ENCODE measurements at places on chromosomes 11 and 22.

GRCh38 chr11:29781268-29781667 is 235.6 kb downstream of the KCNA4 start:
- no peak for DNase-seq

DNA sequence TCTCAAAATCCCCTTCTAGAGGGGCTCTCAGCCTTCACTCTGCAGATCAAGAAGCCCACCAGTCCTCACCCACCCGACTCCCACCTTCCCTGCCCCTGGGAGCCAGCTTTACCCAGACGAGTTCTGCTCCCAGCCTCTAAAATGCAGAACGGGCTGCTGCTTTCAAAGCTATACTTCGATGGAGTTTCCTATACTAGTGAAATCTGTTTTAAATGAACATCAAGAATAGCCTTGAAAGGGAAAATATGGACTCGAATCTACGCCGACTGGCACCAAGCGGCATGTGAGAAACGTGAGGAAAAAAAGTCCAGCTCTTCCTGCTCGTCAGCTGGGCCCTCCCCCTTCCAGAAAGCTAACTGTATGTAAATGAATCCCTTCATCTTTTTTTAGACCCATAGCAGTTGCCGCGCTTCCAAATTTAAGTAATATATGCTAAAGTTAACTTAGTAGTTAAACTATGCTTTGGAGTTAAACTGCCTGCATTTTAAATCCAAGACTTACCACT is 211.7 kb downstream of the NTM start:
- no peak for DNase-seq

DNA sequence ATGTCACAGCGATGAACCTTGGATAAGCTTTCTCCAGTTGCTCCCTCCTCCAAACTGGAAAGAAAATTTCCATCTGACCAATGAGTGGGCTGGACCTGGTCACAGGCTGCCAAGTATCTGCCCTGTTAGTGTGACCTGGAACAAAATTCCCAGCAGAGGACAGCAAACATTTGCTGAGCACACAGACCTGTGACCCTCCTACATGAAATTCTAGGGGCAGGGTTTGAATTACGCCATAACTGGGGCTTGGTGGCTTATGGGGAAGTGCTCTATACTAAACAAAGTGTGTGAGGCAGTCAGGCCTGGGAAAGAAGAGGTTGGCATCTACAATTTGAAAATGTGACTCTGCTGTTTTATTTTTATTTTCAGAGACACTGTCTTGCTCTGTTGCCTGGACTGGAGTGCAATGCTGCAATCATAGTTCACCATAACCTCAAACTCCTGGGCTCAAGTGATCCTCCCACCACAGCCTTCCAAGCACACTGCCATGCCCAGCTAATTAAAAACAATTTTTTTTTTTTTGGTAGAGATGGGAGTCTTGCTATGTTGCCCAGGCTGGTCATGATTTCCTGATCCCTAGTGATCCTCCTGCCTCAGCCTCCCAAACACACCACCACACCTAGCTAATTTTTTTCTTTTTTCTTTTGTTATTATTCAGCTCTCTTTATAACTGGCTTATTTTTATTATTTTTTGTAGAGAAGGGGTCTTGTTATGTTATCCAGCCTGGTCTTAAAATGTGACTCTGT is 13.6 kb upstream of the XBP1 start:
- DNase-seq, result no peak

DNA sequence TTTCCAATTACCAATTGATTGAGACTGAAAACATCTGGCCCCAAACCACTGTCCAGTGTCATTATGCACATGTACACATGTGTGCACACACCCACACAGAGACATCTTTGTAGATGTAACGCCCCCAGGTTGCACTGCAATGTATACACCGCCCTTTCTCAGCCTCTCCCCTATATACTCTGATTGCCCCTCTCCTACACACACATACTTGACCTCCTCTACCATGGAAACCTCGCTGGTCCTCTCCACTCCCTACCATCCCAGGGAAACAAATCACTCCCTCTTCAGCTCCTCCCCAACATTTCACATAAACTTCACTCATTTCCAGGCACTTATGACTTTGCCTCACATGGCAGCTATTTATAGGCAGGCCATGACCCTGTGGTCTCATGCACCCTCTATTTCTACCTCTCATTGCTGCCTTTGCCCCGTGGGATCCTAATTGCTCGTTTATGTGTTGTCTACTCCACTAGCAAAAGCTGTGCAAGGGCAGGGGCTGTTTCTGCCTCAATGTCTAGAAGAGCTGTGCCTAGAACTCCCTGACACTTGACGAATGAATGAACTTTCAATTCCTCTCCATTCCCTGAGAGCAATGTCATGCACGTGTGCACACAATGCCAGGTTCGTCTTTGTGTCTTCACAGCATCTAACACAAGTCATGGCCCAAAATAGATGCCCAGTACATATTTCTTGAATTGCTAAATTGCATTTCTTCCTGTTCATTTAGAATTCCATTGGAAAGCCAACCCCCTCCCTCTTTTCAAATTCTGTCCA is 10.0 kb upstream of the TMA7B start:
- no peak for DNase-seq

- no peak for DNase-seq
Measured at GRCh38 chr22:30294066-30294465, 4.8 kb upstream of the CASTOR1 start.

DNA sequence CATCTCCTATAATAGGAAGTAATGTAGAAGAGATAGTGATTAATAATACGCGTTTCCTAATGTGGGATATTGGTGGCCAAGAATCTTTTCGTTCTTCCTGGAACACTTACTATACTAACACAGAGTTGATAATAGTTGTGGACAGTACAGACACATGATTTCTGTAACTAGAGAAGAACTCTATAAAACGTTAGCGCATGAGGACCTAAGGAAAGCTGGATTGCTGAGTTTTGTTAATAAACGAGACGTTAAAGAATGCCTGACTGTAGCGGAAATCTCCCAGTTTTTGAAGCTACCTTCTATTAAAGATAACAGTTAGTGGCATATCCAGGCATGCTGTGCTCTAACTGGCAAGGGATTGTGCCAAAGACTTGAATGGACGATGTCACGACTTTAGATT is 83.3 kb downstream of the GGT1 start:
- no peak for DNase-seq

- no peak for DNase-seq
Measured at GRCh38 chr11:9858822-9859221, 194.9 kb downstream of the SWAP70 start.

GRCh38 chr11:3826721-3827120 is 14.0 kb downstream of the RHOG start:
- no peak for DNase-seq

GRCh38 chr22:49961005-49961600 is 531 bp downstream of the PIM3 start:
- DNase-seq, result peak; percentile 85

GRCh38 chr11:26571861-26572654 is at the start of gene MUC15:
TSS of gene MUC15 (minus strand) at chr11:26572263. CDS start at chr11:26567094, 5,169 bp downstream.
- DNase-seq, result no peak

GRCh38 chr11:132909021-132909606 is 623.2 kb downstream of the OPCML start:
- DNase-seq, result no peak

GRCh38 chr11:118607401-118608359 is at the start of gene PHLDB1:
TSS of gene PHLDB1 (plus strand) at chr11:118607615. CDS start at chr11:118613837, 6,222 bp downstream.
- peak; percentile 75 for DNase-seq

GRCh38 chr11:129323896-129324502 is 51.6 kb upstream of the BARX2 start:
- DNase-seq, result no peak

DNA sequence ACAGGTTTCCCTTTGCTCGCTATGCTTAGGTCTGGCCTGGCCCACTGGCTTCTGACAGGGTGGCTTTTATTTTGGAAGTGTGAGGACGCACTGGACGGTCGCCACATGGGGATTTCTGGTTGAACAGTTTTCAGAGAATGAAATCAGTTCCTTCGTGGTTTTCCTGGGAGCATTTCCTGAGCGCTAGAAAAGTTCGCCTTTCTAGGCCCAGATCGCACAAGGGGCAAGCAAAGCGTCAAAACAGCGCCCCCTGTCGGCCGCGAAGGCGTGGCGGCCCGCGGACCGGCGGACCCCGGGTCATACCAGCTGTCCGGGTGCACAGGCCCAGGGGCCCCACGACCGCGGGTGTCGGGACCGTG is 12.7 kb upstream of the CYP2R1 start:
- peak; percentile 83 for DNase-seq

DNA sequence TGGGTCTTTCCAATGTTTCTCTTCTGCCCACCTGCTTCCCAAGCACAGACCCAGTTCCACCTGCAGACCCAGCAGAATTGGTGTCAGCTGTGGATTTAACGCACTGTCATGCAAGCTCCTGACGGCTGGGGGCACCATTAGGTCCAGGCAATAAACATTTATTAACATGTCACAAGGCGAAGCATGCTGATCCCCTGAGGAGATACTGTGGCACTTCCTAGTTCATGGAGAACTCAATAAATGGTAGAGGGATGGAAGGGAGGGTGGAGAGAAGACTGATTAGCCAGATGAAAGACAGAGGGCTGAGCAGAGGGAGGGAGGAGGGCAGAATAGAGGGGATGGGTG is 68.3 kb upstream of the TSPAN18 start:
- DNase-seq, result peak; percentile 24

DNA sequence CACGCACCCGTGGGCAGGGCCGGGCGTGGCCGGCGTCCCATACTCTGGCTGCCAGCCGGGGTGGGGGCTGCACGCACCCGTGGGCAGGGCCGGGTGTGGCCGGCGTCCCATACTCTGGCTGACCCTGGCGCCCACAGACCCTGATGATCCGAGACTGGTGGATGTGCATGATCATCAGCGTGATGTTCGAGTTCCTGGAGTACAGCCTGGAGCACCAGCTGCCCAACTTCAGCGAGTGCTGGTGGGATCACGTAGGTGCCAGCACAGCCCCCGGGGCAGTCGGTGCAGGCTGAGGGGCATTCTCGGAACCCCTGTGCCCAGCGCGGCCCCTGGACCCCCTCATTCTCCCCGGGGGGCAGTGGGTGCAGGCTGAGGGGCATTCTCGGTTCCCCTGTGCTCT is 19.0 kb downstream of the RNH1 start:
- DNase-seq, result no peak

DNA sequence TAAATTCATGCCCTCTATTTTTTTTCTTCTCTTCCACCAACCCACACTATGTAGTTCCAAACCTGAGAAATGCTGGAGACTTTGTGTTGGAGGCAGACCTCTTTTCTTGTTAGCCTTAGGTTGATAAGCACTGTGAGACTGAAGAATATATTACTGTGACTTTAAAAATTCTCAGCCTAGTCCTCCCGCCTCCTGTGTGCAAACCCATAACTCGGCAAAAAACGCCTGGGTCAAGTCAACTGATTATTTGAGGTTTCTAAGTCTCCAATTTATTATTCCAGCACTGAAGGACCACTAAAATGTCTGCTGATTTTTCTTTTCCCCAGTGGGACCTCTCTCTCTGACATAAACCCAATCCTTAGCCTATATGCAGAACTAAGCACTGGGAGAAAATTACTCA is 1946.0 kb upstream of the RAG2 start:
- DNase-seq, result no peak

DNA sequence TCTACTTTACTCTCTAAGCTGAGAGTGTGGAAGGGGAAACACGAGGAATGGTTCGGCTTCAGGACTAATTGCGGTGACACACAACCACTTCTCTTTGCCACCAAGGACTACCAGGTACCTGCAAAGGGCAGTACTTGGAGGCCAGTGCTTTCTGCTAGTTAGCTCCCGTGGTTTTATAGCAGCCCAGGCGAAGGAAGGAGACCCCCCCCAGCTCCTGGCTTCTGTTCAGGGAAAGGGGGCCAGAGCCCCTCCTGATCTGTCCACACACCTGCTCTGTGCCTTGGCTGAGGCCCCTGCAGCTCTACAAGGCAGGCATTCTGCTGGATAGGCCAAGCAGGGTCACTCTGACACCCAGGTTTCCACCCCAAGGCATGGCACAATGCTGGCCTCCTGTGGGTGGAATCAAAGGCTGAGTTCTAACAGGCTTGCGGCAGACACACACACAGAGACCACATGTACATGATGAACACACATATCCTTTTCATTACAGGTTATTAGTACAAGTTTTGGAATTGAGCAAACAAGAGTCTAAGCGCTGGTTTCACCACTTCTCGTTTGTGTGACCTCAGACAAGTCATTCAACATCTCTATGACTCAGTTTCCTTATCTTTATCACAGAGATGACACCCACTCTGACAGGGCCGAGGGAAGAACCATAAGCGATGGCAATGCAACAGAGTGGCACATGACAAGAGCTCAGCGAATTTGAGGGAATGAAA is 7.5 kb downstream of the SERPIND1 start:
- peak; percentile 69 for DNase-seq
